Hippocampal formation (tissue), 2 donors: ENCODE measurements at places on chromosomes 16 and 17.

DNA sequence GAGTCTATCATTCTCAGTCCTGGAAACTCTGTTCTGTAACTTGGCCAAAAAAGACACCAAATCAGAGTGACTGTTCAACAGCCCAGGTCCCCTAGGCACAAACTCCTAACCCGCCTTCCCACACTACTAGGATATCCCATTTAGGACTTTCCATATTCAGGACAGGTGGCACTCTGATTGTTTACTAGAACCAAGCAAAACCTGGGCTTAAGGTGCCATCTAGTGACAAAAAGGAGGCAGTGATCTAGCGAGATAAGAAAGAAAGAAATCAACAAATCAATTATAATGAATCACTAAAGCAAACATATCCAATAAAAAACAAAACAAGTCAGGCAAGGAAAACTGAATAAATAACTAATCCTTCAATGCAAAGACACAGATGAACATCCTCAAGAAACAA, 203.9 kb downstream of the CEP112 start:
- DNase-seq: no peak

GRCh38 chr16:11094075-11094856, 149.9 kb downstream of the CLEC16A start:
- DNase-seq: no peak

- DNase-seq: no peak
Observed at GRCh38 chr16:79715061-79715460, 114.5 kb upstream of the MAF start.

DNA sequence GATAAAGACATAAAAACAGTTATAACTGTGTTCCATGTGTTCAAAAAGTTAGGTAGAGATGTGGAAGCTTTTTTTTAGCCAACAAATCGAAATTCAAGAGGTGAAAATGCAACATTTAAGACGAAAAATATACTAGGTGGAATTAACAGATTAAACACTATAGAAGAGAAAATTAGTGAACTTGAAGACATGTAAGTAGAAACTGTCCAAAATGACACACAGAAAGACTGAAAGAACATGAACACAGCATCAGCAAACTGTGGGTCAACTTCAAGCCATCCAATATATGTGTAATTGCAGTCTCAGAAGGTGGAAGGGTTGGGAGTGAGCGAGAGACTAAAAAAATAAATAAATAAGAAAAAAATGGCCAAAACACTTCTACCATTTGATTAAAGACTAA, 9.3 kb downstream of the FAM83G start:
- DNase-seq: no peak

- no peak for DNase-seq
Observed at GRCh38 chr17:22718689-22719088, 1026.4 kb downstream of the KCNJ18 start.

- no peak for DNase-seq
Observed at GRCh38 chr17:66929591-66929990, 34.9 kb upstream of the CACNG4 start.

DNA sequence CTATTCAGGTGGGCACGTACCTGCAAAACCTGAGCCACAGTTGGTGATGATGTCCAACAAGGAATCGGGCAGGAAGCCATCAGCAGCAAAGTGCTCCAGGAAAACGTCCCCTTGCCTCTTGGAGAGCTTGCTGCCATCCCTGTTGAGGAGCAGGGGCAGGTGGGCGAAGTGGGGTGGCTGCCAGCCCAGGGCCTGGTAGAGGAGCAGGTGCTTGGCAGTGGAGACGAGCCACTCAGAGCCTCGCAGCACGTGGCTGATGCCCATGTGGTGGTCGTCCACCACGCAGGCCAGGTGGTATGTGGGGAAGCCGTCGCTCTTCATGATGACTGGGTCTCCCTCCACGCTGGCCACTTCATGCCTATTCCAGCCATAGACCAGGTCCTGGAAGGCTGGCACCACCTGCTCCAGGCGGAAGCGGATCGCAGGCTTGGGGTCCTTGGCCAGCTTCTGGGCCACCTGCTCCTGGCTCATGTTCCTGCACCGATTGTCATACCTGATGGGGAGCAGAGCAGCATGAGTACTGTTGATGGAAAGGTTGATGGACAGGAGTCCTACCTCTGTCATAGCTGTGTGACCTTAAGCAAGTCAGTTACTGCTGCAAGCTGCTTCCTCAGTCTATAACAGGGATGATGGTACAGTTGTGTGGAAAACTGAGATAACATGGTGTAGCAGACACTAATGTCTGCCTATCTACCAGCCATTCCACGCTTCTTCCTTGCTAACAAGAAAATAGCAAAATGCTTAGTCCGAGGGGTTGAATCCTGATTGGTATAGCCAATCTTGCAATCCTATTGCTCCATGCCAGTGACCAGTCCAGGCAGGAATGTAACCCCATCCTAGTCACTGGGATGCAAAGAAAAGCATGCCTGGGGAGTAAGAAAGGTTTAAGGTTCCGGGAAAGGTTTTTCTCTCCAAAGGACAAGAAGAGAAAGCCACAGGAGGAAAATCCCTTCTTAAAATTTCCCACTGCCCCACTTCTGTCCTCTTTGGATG, 22.0 kb downstream of the EARS2 start:
- DNase-seq: no peak
